ENCODE measurements at places on chromosomes 5 and 9.

DNA sequence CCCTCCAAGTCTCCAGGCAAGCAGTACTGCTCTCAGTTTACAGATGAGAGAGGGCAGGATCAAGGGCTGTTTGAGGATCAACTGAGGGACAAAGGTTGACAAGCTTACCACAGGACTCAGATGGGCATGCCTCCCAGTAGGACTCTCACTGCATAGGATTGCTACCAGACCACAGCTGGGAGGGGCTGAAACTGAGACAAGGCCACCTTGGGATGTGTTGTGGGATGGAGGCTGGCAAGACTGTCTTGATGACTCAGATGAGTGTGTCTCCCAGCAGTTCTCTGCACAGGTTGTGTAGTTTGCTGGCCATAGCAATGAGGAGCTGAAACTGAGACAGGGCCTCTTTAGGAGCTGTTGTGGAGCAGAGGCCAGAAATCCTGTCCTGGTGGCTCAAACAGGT lies 222.2 kb upstream of the IRX1 start:
- DNase-seq = no peak

DNA sequence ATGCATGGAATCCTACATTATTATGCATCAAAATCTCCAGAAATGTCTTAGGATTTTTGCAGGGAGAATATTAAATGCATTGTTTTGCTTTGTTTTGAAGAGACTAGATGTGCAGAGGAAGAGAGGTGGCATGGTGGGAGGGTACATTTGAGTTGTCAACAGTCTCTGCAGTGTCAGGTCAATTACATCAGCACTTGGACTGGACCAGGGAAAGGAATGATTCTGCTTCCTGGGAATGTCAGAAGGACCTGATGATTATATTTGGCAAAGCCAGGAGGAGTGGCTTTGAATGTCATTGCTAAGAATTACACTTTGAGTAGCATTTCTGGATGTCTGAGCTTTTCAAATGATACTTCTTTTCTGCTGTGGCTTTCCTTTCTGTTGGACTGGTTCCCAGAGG lies 17.5 kb upstream of the TMEFF1 start:
- no peak for DNase-seq

GRCh38 chr9:89780959-89781358 lies 176.1 kb downstream of the GADD45G start:
- no peak for DNase-seq

GRCh38 chr5:61809651-61810050 lies 477.6 kb downstream of the ZSWIM6 start:
- DNase-seq = no peak

DNA sequence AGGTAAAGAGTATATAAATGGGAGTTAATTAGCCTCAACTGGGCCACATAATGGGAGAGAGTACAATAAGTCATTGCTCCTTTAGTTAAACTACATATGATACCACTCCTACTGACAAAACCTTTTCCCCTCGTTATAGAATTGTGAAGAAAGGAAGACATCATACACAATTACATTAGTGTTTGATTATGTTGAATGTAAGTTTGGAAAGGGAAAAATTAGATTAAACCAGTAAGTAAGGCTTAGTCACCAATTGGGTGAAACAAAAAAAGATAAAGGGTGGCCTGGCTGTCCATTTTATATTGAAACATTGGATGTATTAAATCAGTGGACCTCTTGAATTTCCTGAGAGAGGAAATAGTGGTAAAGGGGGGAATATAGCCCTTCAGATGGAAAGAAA lies 464.3 kb upstream of the PAPPA start:
- DNase-seq = no peak

DNA sequence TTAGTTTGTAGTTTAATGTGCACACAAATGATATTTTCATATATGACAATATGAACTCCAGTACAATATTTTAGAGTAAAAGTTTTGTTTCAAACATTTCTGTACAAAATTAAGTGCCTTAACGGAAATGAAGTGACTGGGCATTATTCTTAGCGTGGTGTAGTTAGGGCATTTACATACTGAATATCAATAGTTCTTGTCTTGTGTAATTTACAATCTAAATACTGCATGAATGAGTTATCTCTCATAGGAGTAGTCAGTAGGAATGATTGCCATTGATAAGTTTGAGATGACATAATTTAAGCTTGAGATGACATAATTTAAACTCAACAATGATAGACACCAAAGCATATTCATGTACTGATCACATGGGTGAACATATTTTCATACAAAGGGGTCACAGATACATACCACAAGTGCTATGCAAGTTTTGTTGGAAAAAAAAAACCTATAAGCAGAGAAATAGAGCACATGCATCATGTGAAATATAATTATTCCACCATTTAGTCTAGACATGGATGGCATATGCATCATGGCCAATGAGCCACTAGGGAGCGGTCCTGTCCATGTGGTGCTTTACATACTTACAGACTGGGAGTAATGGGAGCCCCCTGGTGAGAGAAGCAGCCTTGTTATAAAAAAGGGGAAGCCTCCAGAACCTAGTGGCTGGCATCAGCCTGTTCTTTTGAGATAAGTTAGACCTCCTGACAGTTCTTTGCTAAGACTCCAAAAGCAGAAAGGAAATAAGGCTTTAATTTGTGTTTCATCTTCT lies 1523.9 kb downstream of the MAT2B start:
- DNase-seq = no peak

GRCh38 chr5:16385516-16386090 lies 80.0 kb downstream of the ZNF622 start:
- DNase-seq = no peak

- DNase-seq = no peak
Measured at GRCh38 chr5:104778-105296, 12.9 kb downstream of the PLEKHG4B start.

Data from hematopoietic multipotent progenitor cell treated with erythropoietin and hydrocortisone succinate and interleukin-3 and kit ligand, for 15 days (in vitro differentiated cells).